ENCODE measurements at places on chromosomes 12 and 14. TPM values are rescaled to one million over a fixed set of nuclear protein-coding genes. Genes with fewer than 3 reads are reported as not detected.

DNA sequence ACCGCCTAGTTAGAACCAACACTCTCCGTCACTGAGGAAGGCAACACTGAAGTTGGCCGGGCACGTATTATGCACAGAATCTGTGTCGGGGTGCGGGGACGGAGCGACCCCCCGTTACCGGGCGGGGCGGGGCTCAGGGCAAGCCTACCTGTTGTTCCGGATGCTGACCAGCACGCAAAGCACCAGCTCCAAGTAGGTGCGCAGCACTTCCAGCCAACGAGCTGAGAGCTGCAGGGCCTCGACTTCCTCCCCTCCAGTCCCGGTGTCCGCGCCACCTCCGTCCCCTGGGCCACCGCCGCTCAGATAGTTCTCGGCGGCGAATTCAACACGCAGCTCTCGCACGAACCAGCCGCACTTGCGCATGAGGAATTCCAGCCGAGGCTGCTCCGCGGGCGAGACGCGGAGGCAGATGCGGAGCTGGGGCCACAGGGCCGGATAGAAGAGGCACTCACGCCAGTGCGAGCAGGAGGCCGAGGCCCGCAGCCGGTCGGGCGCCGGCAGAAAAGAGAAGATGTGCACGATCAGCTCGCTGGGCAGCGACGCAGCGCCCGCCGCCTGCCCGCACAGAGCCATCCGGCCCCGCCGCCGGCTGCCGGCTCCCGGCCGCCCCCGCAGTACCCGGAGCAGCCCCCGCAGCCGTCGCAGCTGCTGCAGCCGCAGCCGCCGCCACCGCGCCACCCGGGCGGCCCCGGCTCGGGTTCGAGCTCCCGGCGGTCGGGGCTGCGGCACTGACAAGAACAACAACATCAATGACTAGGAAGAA is 636 bp downstream of the FBXO33 start:
- H3K36me3 ChIP-seq, result no peaks in the 10 kb centered on the region
- H3K27ac ChIP-seq, result peak overlapping the region; percentile 100
- DNase-seq, result peak; percentile 75
- H3K27me3 ChIP-seq, result no peaks in the 10 kb centered on the region
- peaks cover 19% of the 10 kb centered on the region for H3K4me1 ChIP-seq
- H3K4me3 ChIP-seq, result peak overlapping the region; percentile 75

DNA sequence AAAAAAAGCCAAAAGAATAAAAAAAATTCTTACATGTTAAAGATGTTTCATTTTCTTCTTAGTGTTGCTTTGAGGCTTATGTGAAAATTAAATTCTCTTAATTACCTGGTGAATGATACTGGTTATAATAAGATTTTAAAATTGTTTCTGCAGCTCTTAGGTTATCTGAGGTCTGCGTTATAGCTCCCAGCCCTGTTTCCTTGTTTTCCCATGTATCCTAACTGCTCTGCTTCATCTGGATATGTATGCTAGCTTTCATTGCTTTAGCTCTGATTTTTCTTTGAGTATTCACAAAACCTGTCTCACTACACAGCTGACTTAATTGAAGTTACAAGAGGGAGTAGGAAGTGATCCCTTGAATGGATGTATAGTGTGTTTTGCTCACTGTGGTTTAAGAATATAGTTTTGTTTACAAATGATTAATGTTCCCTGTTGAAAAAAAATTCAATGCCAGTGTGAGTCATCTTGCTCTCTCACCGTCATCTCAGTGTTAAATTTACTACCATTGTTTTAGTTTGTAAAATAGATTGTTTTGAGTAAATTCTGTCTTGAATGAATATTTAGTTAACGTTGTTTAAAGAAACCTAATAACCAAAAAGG is 26.8 kb downstream of the CPSF6 start:
- DNase-seq, result no peak
- H3K4me1 ChIP-seq, result no peaks in the 10 kb centered on the region
- H3K27me3 ChIP-seq, result no peaks in the 10 kb centered on the region
- no peak overlapping the region for H3K27ac ChIP-seq
- peaks cover 39% of the 10 kb centered on the region for H3K36me3 ChIP-seq

GRCh38 chr12:6708960-6709394 is 8.4 kb upstream of the PIANP start:
- no peaks in the 10 kb centered on the region for H3K27me3 ChIP-seq
- H3K4me1 ChIP-seq, result no peaks in the 10 kb centered on the region
- H3K36me3 ChIP-seq, result no peaks in the 10 kb centered on the region
- no peak for DNase-seq
- no peak overlapping the region for H3K4me3 ChIP-seq
- no peak overlapping the region for H3K27ac ChIP-seq

DNA sequence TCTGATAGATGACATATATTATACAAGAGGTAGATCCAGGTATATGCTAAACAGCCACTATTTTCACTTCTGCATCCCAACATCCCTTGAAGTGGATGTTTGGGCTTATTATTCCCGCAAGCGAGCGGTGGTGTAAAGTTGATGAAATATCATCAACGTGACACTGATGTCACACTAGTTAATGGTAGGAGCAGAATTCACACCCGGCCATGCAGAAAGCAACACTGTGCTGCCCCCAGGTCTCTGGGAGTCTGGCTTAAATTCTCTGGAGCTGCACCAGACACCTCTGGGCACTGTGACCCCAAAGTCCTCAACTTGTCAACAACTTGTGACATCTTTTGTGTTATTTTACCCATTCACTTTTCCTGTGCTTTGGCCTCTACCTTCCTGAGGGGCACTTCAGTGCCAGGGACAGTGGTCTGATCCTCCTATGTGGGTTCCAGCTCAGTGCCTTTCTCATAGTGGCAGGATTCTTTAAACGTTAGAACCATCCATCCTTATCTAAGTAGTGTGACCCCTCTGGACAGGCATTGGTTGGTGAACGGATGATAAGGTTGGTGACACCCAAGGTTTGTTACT is 952 bp downstream of the DRAM1 start:
- no peaks in the 10 kb centered on the region for H3K36me3 ChIP-seq
- DNase-seq, result no peak
- H3K4me1 ChIP-seq, result peaks cover 5% of the 10 kb centered on the region
- H3K4me3 ChIP-seq, result peak overlapping the region; percentile 78
- peaks cover 26% of the 10 kb centered on the region for H3K27me3 ChIP-seq
- no peak overlapping the region for H3K27ac ChIP-seq

Gene SYNE3
- 0.03 TPM for total RNA-seq

GRCh38 chr12:39378341-39378740 is 64.6 kb downstream of the KIF21A start:
- no peak overlapping the region for H3K27ac ChIP-seq
- H3K27me3 ChIP-seq, result no peaks in the 10 kb centered on the region
- peaks cover 12% of the 10 kb centered on the region for H3K4me1 ChIP-seq

GRCh38 chr12:98699586-98699985 is 54.5 kb downstream of the APAF1 start:
- H3K4me1 ChIP-seq, result peaks cover 16% of the 10 kb centered on the region
- H3K36me3 ChIP-seq, result no peaks in the 10 kb centered on the region
- H3K27me3 ChIP-seq, result no peaks in the 10 kb centered on the region
- no peak overlapping the region for H3K27ac ChIP-seq

DNA sequence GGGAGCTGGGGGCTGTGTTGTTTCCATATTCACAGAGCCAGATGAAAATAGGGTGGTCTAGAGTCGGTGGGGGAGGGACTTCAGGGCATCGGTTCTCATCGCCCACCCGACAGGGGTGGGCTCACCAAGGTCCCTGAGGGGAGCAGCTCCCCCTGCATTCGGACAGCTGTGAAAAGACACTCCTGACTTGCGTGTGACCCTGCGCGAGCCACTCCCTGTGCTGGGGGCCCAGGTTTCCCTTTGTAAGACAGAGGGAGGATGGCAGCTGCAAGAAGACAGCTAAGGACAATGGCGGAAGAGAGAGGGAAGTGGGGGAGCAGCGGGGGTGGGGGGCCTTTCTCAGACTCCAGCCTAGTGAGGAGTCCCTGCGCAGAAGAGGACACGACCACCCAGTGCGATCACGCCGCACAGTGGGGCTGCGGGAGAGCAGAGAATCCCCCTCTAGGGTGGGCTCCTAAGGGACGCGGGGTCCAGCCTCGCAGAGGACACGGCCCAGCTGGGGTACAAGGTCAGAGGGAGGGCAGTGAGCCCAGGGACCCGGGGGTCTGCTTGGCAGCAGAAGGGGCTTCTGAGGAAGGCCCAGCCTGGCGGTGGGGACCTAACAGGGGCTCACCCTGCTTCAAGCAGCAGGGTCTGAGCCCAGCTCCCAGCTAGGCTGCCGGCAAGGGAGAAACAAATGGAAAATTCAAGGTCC is 326.9 kb upstream of the DIO3 start:
- no peak overlapping the region for H3K4me3 ChIP-seq
- H3K27me3 ChIP-seq, result no peaks in the 10 kb centered on the region
- no peak overlapping the region for H3K27ac ChIP-seq
- no peaks in the 10 kb centered on the region for H3K4me1 ChIP-seq
- no peak for DNase-seq

GRCh38 chr12:106131676-106132075 is 7.1 kb downstream of the NUAK1 start:
- H3K27me3 ChIP-seq, result no peaks in the 10 kb centered on the region
- H3K4me3 ChIP-seq, result 0 out of 2 replicates have a peak overlapping the region, but pooled peaks have one; percentile 4
- peaks cover 87% of the 10 kb centered on the region for H3K4me1 ChIP-seq
- no peaks in the 10 kb centered on the region for H3K36me3 ChIP-seq
- peak overlapping the region; percentile 95 for H3K27ac ChIP-seq

GRCh38 chr14:88750945-88751344 is 41.8 kb downstream of the EML5 start:
- no peaks in the 10 kb centered on the region for H3K36me3 ChIP-seq
- DNase-seq, result no peak
- no peak overlapping the region for H3K4me3 ChIP-seq
- no peaks in the 10 kb centered on the region for H3K27me3 ChIP-seq
- H3K4me1 ChIP-seq, result no peaks in the 10 kb centered on the region

Gene ADCK1
- total RNA-seq, result 8.5 TPM

DNA sequence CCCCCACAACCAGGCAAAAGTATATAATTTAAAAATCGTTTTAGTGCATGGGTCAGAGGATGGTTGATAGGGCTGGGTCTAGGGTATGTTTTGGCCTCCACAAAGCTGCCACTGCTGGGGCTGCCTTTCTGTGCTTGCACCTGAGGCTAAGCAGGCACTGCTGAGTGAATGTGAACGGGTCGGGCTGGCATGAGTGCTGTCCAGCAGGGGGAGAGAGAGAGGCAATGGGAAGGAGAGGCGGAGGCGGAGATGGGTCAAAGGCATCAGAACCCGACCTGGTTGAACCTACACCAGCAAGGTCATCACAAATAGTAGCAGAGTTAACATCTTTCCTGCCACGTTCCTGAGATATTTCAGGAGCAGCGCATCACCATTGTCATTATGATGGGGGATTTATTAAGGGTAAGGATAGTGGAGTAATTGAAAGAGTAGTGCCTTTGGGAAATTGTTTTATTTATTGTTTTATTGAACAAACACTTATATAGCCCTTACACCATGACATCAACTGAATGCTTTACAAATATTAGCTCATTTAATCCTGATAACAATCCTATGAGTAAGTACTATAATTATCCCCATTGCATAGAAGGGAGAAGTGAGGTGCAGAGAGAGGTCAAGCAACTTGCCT is 5.8 kb upstream of the NRXN3 start:
- H3K36me3 ChIP-seq, result no peaks in the 10 kb centered on the region
- H3K27me3 ChIP-seq, result no peaks in the 10 kb centered on the region
- H3K4me3 ChIP-seq, result no peak overlapping the region
- H3K27ac ChIP-seq, result no peak overlapping the region
- DNase-seq, result peak; percentile 90
- H3K4me1 ChIP-seq, result peaks cover 7% of the 10 kb centered on the region

Gene TAS2R43
- total RNA-seq, result 2.6 TPM

Gene PRKCH
- total RNA-seq, result 10.0 TPM

DNA sequence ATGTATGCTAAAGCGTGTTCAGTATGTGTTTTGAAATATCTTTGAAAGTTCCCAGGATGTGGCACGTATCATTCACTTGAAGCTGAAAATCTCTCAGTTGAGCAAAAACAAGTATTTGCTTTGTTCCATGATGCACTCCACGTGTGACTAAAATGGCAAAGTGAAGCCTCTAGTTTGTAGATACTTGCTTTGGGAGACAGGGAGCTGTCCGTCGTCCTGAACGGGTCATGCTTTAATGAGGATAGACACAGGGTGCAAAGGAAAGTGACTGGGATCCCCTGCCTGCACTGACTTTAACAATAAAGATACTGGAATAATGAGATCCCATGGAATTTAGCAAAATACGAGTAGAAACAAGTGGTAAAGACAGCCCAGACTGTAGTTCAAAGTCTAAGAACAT is 991.4 kb downstream of the NRXN3 start:
- H3K27me3 ChIP-seq, result no peaks in the 10 kb centered on the region
- H3K36me3 ChIP-seq, result no peaks in the 10 kb centered on the region
- no peak overlapping the region for H3K4me3 ChIP-seq
- peak; percentile 60 for DNase-seq
- H3K27ac ChIP-seq, result no peak overlapping the region
- H3K4me1 ChIP-seq, result no peaks in the 10 kb centered on the region

- H3K4me1 ChIP-seq, result 0 out of 2 replicates have a peak, but pooled peaks cover 3% of the 10 kb centered on the region
- H3K4me3 ChIP-seq, result no peak overlapping the region
- H3K27ac ChIP-seq, result no peak overlapping the region
- no peaks in the 10 kb centered on the region for H3K27me3 ChIP-seq
Observed at GRCh38 chr14:67738740-67739504, 37.2 kb downstream of the RDH12 start.
